Fibroblast of lung (primary cell): ENCODE measurements at places on chromosomes 12 and 14. TPM values are rescaled to one million over a fixed set of nuclear protein-coding genes. Genes with fewer than 3 reads are reported as not detected.

DNA sequence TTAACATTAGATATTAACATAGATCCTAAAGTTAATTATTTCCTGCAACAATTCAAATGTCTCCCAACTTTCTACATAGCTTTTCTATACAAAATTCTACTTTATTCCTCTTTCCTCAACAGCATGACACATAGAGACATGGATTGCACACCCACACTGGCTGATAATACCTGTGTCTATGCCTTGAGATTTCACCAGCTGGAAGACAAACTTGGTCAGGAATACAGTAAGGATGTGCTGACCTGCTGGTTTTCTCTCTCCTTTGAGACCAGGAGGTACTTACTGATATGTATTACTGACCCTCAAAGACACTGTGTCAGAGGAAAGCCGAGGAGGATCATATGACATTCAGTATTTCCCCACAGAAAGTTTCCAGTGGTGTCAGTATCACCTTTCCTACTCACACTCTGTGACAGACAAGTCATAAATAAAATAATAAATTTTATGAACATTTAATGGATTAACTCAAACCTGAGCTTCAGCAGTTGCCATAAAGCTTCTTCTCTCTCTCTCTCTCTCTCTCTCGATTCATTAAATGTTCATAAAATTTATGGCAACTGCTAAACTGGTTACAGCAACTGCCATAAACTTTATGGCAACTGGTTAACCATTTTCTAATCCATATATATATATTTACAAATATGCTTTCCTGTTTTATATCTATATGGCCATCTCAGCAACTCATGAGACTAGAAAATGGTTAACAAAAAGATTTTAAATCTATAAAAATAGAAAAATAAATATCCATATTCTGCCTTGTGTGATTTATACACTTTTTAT lies 22.7 kb downstream of the EIF2S3B start:
- H3K4me3 ChIP-seq: no peak overlapping the region
- H3K27me3 ChIP-seq: no peaks in the 10 kb centered on the region

- no peaks in the 10 kb centered on the region for H3K27me3 ChIP-seq
- no peaks in the 10 kb centered on the region for H3K36me3 ChIP-seq
- H3K4me1 ChIP-seq: no peaks in the 10 kb centered on the region
- H3K27ac ChIP-seq: no peak overlapping the region
- H3K4me3 ChIP-seq: no peak overlapping the region
These were observed 143.2 kb downstream of the BRMS1L start for GRCh38 chr14:35969310-35969709.

- H3K36me3 ChIP-seq: peaks cover 19% of the 10 kb centered on the region
- peaks cover 31% of the 10 kb centered on the region for H3K4me1 ChIP-seq
- H3K27ac ChIP-seq: peak overlapping the region; percentile 83
- DNase-seq: peak; percentile 69
- H3K4me3 ChIP-seq: peak overlapping the region; percentile 73
- no peaks in the 10 kb centered on the region for H3K27me3 ChIP-seq
These were observed 644 bp downstream of the NAB2 start for GRCh38 chr12:57089271-57090245.

The SIRT4 gene
- total RNA-seq: 2.3 and 2.5 TPM in 2 replicates

The RAD9B gene
- 0.50 and 0.77 TPM in 2 replicates for total RNA-seq

The CCDC196 gene
- total RNA-seq: not detected in 2 replicates

The KIF26A gene
- under 0.01 and 2.0 TPM in 2 replicates for total RNA-seq

The HOXC13 gene
- not detected in 2 replicates for total RNA-seq

The DGKA gene
- 24.4 and 51.9 TPM in 2 replicates for total RNA-seq
